ENCODE measurements at places on chromosomes 11 and 22. TPM values are rescaled to one million over a fixed set of nuclear protein-coding genes. Genes with fewer than 3 reads are reported as not detected.

DNA sequence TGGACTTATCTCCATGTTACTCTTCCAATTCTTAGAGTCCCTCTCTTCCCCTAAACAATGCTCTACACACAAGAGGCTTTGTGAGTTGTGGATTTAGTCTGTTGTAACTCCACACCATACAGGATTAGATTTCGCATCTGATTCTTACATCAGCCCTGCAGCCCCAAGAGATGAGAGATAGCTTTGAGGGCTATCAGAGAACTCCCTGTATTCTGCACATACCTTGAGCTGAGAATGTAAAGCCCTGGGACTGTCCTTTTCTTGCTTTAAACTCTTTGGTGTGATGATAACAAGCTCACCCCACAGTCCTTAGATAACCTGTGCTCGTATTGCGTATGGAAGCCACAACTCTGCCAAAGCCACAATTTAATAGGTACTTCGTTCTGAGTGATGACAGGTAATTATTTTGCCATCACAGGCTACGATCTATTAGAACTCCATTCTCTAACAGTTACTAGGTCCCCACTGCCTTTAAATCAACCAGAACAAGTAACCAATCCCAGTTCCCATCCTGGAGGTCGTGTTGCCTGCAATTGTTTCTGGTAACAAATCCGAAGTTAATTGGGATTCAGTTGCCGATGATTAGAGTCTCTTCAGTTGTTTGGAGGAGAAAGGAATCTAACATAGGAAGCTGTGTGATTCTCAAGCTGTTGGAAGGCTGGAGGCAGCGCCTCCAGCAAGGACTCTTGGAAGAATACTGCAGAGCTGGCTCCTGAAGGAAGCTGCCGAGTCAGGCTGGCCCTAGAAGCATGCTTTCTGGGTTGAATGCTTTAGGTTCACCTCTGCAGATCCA, 1.3 kb upstream of the PARVG start:
- no peak for DNase-seq

Gene KDM4D
- total RNA-seq = 44.2 TPM

DNA sequence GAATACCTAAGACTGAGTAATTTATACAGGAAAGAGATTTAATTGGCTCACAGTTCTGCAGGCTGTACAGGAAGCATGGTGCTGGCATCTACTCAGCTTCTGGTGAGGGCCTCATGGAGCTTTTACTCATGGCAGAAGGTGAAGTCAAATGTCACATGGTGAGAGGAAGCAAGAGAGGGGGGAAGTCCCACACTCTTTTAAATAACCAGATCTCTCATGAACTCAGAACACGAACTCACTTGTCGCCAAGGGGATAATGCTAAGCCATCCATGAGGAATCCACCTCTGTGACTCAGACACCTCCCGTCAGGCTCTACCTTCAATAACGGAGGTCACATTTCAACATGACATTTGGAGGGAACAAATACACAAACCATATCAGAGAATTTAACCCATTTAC, 42.2 kb downstream of the BIRC2 start:
- no peak for DNase-seq

GRCh38 chr11:88327462-88328143, 9.9 kb downstream of the CTSC start:
- DNase-seq = no peak

DNA sequence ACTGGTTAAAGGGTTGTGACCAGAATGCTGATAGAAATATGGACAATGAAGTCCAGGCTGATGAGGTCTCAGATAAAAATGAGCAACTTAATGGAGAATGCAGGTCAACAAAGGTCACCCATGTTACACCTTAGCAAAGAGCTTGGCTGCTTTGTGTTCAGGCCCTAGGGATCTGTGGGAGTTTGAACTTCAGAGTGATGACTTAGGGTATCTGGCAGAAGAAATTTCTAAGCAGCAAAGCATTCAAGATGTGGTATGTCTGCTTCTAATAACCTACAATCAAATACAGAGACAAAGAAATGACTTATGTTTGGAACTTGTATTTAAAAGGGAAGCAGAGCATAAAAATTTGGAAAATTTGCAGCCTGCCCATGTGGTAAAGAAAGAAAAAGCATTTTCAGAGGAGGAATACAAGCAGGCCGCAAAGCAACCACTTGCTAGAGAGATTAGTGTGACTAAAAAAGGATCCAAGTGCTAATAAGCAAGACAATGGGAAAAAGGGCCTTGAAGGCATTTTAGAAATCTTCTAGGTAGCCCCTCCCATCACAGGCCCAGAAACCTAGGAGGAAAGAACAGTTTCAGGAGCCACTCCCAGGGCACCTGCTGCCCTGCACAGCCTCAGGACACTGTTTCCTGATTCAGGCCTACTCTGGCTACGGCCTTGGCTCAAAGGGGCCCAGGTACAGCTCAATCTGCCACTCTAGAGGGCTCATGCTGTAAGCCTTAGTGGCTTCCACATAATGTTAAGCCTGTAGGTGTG, 41.3 kb downstream of the TNKS1BP1 start:
- no peak for DNase-seq

Gene MRGPRX4
- not detected for total RNA-seq

- peak; percentile 50 for DNase-seq
These were observed 1.7 kb upstream of the TXNRD2 start for GRCh38 chr22:19943082-19944026.

DNA sequence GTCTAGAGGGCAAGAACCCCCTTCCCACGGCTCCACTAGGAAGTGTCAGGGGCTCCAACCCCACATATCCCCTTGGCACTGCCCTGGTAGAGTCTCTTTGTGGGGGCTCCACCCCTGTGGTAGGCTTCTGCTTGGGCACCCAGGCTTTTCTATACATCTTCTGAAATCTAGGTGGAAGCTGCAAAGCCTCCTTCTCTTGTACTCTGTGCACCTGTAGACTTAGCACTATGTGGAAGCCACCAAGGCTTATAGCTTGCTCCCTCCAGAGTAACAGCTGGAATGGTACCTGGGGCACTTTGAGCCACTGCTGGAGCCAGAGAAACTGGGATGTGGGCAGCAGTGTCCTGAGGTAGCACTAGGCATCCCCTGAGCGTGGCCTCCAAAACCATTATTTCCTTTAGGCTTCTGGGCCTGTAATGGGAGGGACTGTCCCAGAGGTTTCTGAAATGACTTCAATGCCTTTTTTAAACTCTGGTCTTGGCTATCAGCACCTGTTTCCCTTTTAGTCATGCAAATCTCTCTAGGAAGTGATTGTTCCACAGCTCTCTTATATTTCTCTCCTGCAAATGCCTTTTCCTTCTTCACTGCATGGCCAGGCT, 68.4 kb downstream of the TRAF6 start:
- DNase-seq = no peak

Gene YPEL1
- total RNA-seq = 83.6 TPM

DNA sequence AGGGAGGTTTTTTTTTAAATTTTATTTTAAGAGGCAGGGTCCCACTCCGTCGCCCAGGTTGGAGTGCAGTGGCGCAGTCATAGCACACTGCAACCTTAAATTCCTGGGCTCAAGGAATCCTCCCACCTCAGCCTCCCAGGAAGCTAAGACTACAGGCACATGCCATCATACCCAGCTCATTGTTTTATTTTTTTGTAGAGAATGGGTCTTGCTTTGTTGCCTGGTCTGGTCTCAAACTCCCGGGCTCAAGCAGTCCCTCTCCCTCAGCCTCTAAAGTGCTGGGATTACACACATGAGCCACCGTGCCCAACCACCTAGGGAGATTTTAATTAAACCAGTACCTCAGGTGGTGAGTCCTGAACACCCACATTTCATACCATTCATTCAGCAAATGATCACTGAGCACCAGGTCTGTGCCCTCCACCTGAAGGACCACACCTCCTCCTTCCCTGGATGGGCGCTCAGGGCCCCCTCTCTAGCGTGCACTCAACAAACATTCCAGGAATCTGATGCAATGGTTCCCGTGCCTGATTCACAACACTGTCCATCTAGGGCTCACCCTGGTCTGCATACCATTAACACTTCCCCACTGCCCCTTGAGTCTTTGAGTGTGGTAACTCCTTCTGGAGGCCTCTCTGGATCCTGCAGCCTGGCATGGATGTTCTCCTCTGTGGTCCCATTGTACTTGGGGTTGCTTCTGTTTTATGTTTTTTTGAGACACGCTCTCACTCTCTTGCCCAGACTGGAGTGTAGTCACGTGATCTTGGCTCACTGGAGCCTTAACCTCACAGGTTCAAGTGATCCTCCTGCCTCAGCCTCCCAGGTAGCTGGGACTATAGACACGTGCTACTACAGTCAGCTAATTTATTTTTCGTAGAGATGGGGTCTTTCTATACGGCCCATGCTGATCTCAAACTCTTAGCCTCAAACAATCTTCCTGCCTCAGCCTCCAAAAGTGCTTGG, 9.6 kb upstream of the MYH9 start:
- DNase-seq = no peak

- no peak for DNase-seq
These were observed 37.1 kb downstream of the RELT start for GRCh38 chr11:73413256-73413655.

Gene SHISA8
- 1.3 TPM for total RNA-seq

DNA sequence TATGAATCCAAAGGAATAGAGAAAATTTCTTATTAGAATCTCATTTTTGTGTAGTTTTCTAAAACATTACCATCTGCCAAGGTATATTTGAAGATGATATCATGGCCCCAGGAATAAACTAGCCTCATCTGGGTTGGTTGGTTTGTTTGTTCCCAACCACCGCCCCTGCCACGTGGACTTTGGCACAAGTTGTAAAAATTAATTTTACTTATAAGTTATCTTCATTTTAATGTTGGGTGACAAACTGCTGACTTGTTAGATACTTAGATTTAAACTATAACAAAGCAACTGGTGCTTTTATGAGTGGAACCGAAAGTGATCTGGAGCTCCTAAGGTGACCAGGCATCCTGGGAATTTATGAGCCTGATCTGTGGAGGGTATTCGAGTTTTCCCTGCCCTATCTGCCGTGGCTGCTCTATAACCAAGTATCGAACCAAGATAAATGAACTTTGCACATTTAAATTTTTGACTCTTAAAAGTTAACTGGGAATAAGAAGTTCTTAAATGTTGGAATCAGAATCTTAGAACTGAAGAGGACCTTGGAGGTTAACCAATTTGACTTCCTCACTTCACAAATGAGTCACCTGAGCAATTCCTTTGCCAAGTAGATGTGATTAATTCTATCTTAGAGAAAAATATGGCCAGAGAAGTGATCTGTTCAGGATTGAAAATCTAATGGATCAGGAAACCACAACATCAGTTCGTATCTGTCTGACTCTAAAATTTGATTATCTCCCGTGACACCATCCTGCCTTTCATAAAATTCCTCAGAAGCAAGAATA, 129.1 kb upstream of the ARHGAP42 start:
- DNase-seq = no peak

DNA sequence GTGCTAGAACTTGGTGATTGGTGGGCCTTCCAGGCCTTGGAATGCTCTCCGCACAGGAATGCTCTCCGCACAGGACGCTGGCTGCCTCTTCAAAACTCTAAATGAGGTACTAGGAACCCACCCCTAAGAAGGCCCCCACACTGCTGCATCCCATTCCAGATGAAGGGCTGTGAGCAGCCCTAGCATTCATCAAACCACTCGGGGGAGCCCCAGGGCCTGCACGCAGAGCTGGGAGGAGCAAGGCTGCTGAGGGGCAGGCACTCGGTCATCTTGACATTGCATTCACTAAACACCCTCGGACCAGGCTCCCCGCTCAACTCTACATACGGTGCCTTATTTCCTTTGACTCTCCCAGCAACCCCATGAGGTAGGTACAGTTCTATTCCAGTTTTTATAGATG, 49.2 kb upstream of the EMID1 start:
- DNase-seq = no peak

Gene CHADL
- total RNA-seq = 12.8 TPM

- no peak for DNase-seq
These were observed 83.1 kb downstream of the TBC1D22A start for GRCh38 chr22:46845296-46846149.

DNA sequence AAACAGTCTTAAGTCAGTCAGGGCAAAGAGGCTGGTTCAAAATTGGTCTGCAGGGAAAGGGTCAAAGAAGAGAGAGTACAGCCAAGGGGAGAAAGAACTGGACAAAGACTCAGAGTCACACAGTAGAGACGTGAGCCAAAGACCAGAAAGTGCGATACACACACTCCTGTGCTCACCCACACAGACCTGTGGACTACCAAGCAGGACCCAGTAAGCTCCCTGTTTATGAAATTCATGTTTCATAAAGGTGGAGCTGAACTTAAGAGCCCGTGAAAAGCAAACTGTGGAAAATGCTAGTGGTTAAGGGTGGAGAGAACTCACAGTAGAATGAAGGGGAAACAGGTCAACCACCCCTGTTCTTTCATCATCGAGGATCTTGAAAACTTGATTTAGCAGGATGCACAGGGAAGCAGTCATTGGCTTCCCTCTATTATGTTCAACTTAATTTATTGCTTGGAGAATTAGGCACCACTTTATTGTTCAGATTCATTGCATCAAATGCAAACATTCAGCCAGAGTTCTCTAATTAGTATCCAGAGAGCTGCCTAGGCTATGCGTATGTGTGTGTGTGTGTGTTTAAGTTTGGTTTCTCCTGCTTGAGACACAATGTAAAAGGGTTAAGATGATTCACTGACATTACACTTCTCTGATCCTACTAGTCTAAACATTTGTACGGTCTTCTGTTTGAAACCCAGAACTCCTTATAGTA, 160.9 kb upstream of the MTMR2 start:
- DNase-seq = no peak

DNA sequence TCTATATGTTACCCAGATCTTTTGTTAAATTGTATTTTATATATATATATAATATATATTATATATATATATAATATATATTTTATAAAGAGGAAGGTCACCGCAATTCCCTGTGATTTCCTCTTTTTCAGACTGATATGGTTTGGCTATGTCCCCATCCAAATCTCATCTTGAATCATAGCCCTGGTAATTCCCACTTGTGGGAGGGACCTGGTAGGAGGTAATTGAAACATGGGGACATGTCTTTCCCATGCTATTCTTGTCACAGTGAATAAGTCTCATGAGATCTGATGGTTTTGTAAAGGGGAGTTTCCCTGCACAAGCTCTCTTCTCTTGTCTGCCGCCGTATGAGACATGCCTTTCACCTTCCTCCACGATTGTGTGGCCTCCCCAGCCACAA, 157.6 kb downstream of the RAB38 start:
- no peak for DNase-seq

DNA sequence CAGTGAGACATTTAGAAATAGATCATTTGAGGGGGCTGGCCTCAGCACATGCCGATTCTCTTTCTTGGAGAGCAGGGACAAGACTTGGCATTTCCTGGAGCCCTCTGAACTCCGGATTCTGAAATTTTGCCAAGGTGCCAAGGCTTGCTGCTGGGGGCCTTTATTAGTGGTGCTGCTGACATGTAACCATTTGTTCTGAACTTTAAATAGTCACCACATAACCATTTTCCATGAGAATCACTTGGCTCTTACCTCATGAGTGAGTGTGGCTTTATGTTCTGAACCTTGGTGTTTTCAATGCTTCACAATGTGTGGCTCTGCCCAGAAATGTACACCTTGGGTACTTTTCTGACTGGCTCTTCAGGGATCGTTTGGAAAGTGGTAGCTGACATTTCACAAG, 33.3 kb downstream of the SYT13 start:
- DNase-seq = no peak

Gene PYGM
- 14.4 TPM for total RNA-seq

DNA sequence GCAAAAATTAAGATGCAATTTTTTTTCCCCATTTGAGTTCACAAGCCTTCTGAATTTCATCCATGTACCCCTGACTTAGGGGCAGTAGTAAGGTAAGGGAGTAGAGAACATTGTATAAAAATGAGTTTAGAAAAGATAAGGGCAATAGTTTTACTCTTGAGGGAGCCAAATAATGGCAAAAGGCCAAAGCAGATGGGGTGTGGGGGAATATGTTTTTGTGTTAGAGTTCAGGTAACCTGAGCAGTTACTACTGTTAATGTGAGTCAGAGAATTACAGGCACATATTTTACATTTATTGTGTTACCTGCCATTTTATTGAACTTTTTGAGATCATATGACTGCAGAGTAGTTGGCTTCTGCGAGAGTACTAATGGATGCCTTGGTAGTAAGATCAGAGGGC, 3.1 kb downstream of the EED start:
- no peak for DNase-seq
